HEK293T (cell line): ENCODE measurements at places on chromosomes 16 and 17.

- peak; percentile 33 for DNase-seq
Observed at GRCh38 chr16:80852261-80852872, 48.0 kb upstream of the CDYL2 start.

- no peak for DNase-seq
Observed at GRCh38 chr17:8056232-8056975, 17.5 kb downstream of the ALOX15B start.

- no peak for DNase-seq
Observed at GRCh38 chr17:1090465-1091189, 89.2 kb downstream of the ABR start.

DNA sequence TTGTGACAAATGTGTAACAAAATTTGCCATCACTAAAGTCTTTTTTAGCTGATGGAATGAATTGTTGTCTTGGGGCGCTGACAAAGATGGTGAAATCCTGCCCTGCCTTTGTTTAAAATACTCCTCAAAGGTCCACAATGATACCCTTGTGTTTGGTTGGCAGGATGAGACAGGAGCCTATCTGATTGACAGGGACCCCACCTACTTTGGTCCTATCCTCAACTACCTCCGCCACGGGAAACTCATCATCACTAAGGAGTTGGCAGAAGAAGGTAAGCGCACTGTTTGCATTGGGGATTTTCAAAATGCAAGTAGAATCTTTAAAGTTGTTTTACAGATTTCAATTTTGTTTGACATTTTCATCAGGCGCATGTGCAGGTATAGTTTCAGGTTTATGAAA lies 2.0 kb downstream of the KCTD2 start:
- DNase-seq, result no peak

DNA sequence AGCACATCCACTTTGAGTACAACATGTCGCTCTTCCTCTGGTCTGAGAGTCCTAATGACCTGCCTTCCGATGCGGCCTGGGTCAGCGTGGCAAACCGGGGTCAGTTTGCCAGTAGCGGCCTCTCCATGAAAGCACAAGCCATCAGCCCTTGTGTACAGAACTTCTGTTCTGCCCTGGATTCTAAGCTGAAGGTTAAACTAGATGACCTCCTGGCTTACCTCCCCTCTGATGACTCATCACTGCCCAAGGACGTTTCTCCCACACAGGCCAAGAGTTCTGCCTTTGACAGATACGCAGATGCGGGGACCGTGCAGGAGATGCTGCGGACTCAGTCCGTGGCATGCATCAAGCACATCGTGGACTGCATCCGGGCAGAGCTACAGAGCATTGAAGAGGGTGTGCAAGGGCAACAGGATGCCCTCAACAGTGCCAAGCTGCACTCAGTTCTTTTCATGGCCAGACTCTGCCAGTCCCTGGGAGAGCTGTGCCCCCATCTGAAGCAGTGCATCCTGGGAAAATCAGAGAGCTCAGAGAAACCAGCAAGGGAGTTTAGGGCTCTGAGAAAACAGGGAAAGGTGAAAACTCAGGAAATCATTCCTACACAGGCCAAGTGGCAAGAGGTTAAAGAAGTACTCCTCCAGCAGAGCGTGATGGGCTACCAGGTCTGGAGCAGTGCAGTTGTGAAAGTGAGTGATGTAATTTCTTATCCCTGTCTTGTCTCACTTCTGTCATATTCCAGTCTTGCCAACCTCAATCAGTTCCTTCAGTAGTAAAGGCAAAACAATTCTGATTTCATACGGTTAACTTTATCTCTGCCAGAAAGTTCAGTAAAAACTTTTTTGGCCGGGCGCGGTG lies 8.6 kb downstream of the COG1 start:
- DNase-seq, result no peak

DNA sequence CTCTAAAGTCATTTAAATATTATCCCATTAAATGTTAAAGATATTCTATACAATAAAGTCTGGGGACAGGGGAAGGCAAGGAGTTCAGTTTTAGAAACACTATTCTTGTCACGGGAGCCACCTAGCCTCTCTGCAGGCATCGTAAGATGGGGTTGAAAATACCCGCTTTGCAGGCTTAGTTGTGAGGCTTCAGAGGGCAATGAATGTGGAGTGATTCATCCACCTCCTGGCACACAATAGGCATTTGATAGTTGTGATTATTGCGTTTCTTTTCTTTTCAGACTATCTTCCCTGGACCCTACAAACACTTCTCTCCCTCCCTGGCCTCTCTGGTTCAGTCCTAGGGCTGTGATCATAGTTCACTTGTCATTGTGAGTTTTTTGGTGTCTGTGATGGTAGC lies 19.6 kb downstream of the GLP2R start:
- DNase-seq, result no peak

GRCh38 chr17:78271419-78272170 lies 40.2 kb downstream of the TMEM235 start:
- DNase-seq, result no peak

DNA sequence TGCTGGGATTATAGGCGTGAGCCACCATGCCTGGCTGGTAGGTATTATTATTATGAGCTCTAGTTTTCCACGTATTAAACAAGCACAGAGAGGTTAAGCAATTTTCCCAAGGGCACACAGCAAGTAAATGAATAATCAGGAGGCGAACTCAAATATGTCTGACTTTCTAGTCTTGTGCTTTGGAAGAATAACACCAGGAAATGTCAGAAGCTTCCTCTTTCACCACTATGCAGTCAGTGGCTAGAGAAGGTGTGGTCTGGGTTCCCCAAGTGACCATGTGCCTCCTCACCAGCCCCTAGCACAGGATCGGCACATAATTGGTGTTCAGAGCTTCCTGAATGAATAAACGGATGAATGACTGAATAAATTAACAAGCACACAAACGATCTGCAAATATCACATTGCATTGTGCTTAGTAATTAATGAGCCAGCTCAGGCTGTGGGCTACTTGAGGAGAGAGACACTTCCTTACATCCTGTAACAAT lies 21.6 kb upstream of the SCNN1B start:
- DNase-seq, result no peak

- DNase-seq, result peak; percentile 60
Observed at GRCh38 chr16:81035975-81036750, 521 bp downstream of the ATMIN start.

GRCh38 chr17:79223953-79224352 lies 149.3 kb downstream of the ENGASE start:
- no peak for DNase-seq

GRCh38 chr16:55468352-55468990 lies 10.5 kb upstream of the MMP2 start:
- DNase-seq, result no peak
